ENCODE measurements at places on chromosomes 5 and 9.

DNA sequence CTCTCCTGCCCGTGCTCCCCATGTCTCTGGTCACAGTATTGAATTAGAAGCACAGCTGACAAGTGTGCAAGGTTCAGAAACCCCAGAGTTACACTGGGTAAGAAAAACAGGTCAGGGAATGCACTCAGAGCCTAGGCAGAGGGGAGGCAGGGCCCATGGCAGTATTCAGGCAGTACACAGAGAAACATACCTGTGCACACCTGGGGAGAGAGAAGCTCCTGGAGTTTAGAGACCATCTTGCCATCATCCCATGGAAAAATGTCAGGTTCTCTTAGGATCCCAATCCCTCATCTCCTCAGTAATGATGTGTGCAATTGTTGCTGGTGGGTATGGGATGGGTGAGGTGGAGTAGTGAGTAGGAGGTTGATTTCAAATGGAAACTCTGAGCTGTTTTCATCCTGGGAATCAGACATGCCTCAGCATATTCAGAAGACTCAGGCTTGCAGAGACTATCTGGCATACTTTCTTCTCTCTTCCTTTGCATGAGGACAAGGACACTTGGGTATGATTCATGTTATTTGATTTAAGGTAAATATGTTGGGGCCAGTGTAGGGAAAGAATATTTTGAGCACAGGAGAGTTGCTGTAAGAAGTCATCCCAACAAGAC, 228.5 kb downstream of the ESM1 start:
- DNase-seq, result no peak

GRCh38 chr5:131357739-131358561, 94.1 kb downstream of the CDC42SE2 start:
- no peak for DNase-seq

DNA sequence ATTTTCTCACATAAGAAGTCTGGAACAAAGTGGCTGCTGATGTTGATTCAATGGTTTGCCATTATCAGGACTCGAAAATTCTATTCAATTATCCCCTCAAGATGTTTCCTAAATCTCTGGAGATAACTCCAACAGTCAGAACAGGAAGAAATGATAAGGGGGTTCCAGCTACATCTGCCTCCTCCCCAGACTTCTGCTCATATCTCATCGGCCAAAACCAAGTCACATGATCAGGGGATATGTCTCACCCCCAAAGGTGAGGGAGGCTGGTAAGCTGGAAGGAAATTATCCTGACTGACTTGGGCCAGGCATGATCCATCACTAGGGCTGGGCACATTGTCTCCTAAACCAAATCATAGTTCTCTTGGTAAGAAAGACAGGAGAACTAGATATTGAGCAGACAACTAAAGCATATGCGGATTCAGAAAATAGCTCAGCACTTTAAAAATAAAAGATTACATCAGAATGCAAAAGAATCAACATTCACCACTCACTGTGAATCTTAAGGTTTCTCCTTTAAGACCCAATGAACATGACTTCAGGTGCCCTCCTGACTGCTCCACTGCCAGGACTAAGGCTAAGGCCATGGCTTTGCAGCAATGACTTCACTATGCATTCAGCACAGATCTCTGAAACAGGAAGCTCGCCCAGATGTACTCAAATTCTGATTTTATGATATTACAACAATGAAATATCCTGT, 306.3 kb downstream of the ENC1 start:
- no peak for DNase-seq

DNA sequence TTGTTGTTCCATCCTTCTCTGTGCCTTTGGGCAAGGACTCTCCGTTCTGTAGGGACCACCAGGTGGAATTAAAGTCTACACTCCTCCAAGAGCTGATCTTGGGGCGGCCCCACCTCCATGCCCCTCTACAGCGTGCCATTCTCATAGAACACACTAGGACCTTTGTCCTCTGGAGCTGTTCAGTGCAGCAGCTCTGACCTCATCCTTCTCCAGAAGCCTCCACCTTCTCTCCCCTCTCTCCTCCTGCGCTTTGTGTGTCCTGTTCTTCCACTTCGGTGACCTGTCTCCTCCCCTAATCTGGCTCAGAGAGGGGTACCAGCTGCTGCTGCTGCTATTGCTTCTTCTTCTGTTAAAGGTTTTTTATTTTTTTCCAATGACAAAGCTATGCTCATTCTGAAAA, 1.8 kb upstream of the MACROH2A1 start:
- DNase-seq, result no peak

DNA sequence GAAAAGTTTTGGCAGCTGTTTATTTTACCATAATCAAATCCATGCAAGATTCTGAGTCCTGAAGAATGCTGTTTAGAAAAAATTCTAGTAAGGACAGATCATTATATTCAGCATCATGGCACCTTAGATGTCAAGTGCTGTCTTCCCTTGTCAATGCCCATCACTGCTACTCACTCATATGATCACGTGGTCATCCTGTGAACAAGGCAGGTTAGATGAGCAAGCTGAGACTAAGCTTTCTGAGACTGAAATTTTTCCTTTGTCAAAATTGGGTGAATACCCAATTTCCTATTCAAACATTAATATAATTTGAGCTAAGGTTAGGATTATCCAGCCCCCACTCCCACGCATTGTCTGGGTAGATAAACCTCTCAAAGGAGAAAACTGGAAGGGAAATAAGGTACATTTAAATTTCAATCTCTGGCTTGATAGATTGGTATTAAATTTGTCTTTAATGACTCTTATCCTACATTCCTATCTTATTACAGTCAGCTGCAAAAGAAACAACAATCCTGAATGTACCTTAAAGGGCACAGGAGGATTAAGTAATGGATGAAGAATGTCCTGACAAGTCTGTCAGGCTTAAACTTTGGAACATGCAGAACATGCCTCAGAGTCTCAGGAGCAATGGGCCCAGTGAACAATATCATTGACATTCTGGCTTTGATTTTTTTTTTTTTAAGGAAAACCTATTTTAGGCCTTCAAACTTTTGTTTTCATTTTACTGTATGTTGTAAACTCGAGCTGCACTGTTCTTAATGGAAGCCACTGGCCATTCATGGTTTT, 148.7 kb upstream of the RANBP3L start:
- DNase-seq, result no peak

DNA sequence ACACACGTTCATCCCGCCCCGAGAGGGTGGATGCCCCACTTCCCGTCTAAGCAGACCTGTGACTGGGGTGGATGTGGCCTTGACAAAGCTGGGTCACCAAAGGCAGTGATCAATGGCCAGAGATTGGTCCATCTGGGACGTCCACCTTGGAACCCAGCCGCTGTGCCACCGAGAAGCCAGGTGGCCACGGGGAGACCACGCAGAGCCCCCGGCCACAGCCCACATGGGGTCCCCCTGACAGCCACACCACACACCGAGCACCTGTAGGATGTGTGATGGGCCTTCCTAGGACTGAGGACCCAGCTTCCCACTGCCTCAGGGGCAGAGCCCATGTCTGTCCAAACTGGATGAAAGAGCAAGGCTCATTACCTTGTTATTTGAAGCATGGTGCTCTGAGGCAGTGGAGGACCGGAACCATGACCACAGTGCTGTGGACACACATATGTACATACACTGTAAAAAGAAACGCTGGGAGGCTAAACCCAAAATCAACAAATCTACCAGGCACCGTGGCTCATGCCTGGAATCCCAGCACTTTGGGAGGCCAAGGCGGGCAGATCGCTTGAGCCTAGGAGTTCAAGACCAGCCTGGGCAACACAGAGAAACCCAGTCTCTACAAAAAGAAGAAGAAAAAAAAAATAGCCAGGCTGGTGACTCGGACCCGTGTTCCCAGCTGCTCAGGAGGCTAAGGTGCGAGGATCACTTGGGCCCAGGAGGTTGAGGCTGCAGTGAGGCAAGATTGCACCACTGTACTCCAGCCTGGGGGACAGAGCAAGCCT, 50.1 kb downstream of the MRPL36 start:
- DNase-seq, result no peak

GRCh38 chr5:153782589-153783361, 255.9 kb downstream of the FAM114A2 start:
- no peak for DNase-seq

DNA sequence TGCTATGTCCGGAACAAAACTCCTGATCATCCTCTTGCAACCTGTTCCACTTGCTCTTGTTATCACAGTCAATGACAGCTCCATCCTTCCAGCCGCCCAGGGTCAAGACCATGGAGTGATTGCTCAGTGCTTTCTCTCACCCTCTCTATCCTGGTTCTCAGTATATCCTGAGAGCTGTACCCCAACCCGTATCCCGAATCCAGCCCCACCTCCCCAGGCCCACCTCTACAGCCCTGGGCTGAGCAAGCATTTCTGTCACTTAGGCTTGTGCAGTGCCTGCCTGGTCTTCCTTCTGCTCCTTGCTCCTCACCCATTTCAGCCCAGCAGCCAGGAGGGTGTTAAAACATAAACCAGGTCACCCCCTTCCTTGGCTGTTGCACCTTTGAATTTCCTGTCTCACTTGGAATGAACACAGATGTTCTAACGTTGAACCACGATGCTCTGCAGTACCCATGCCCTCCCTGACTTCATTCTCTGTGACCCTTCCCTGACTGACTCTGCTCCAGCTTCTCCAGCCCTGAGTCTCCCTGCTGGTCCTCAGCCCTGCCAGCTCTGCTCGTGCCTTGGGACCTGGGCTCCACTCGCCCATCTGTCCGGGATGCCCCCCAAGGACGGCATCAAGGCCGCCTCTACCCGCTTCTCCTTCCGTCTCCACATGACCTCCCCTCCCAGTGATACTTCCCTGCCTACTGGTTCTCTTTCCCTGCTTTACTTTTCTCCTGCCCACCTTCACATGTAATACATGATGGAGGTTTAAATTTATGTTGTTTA, 110.0 kb downstream of the ICE1 start:
- no peak for DNase-seq

DNA sequence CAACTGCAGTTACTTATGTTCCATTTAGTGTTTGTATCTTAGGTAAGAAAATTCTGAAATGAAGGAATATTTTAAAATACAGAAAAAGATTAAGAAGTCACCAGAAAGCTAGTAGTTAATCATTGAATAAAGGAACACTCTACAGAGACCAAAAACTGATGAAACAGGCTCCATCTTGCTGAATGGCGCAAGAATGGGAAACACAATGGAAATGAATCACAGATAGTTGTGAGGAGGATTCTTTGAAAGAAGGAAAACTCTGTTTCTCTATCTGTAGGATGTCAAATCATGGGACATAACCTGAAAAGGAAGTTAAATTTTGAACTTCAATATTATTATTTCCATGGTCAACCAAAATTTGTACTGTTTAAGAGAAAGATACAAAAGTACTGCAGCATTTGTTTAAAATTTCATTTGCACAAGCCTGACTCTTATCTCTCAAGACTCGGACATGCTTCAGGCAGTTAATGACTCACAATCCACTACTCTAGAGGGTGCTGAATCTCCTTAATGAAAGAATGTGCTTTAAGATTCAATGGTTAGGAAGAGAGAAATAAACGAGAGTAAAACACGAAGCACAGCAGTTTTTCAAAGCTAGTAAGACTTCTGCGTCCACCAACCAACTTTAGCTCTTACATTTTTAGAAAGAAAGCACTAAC, 1064.4 kb upstream of the DMAC1 start:
- DNase-seq, result no peak

GRCh38 chr5:19927919-19928318, 60.1 kb downstream of the CDH18 start:
- DNase-seq, result no peak

GRCh38 chr5:126031989-126032716, 391.1 kb upstream of the GRAMD2B start:
- no peak for DNase-seq

DNA sequence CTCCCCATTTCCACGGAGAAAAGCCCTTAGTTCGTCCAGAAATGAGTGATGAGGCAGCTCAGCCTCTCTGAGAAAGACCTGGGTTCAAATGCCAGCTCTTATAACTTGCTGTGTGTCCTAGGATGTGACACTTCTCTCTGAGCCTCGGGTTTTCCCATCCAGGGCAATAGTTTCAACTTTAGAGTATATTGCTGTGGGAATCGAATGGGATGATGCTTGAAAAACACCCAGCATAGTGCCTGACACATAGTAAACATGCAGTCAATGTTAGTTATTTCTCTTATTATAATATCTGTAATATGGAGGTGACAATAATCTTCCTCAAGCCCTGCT, 430 bp upstream of the MAPKAP1 start:
- no peak for DNase-seq

DNA sequence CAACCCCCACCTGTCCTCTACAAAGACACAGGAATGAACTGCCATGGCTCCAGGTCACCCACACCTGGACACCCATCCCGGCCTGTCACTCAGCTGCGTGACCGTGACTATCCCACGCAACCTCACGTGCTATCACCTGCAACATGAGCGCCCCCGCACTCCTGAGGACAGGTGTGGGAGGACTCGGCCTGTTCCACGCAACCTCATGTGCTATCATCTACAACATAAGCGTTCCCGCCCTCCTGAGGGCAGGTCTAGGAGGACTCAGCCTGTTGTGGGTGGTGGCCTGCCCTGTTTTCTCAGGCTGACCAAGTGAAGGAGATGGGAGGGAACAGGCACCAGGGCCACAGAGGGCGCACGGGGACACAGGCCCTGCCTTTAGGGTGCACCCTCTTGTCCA, 4.1 kb downstream of the QSOX2 start:
- no peak for DNase-seq

- no peak for DNase-seq
Measured at GRCh38 chr9:104256031-104256695, 162.1 kb downstream of the SMC2 start.

- DNase-seq, result no peak
Measured at GRCh38 chr5:6222121-6222520, 156.2 kb downstream of the MED10 start.

DNA sequence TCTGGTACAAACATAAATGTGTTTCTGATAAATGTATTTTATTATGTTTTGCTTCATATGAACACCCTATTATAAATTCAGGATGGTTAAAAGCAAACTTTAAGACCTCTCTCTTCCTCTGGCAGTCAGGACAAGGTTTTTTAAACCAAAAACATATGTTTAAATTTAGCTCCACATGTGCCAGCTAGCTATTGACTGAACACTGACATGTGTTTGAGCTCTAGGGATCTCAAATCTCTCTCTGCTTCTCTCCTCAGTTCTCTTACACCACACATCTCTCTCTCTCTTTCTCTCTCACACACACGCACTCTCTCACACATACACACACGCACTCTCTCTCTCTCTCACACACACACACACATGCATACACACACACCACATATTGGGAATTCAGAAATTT, 150.1 kb upstream of the RFX3 start:
- DNase-seq, result no peak

GRCh38 chr5:40834391-40834848, 602 bp downstream of the RPL37 start:
- peak; percentile 39 for DNase-seq

- no peak for DNase-seq
Measured at GRCh38 chr5:170252720-170253350, 20.1 kb downstream of the C5orf58 start.

GRCh38 chr9:75451045-75451444, 362.7 kb downstream of the OSTF1 start:
- no peak for DNase-seq

- no peak for DNase-seq
Measured at GRCh38 chr9:34428325-34428958, 29.9 kb downstream of the FAM219A start.

All from NCI-H526 (cell line).